ENCODE measurements at places on chromosomes 16 and 17.

DNA sequence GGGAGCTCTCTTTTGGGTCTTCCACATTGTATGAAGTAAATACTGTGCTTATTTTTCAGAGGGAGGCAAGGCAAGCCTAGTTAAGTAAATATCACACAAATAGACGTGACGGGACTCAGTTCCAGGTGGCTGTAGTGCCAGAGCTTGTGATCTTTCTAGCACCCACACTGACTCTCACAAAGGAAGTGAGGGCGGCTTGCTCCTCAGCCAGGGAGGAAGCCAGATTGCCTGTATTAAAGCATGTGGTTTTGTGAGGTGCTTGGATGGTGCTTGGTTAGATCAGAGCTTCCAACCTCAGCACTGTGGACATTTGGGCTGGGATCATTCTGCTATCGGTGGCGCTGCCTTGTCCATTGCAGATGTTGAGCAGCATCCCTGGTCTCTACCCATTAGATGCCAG lies 80.1 kb downstream of the VAT1L start:
- DNase-seq: no peak

DNA sequence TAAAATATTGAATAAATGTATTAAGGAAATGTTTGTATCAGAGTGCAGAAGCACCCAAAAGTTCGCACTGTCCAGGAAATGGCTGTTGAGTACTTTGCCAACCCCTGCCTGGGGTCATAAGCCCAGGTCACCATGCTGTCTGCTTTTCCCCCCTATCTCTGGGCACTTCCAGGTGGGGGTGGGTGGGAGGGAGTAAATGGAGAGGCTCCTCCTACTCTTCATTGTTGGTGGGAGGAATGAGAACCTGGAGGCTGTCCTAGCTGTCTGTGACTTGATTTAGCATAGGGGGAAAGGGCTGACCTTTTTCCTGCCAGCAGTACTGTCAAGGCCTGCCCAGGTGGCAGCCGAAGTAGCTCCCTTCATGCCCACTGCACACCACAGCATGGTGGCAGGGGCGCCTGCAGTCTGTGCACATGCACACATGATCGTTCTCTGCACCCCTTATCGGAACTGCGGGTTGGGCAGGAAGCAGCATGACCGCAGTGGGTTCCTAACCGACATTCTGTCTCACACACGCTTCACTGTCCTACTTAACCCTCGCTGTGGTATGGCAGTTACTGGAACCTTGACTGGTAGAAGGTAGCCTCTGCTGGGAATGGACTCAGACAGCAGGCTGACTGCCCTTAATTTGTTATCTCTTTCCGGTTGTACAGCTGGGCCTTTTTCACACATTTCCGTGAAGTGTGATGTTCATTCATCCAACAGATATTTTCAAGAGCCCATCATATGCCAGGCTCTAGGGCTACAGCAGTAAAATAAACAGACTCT lies 41.5 kb downstream of the LDHD start:
- no peak for DNase-seq

DNA sequence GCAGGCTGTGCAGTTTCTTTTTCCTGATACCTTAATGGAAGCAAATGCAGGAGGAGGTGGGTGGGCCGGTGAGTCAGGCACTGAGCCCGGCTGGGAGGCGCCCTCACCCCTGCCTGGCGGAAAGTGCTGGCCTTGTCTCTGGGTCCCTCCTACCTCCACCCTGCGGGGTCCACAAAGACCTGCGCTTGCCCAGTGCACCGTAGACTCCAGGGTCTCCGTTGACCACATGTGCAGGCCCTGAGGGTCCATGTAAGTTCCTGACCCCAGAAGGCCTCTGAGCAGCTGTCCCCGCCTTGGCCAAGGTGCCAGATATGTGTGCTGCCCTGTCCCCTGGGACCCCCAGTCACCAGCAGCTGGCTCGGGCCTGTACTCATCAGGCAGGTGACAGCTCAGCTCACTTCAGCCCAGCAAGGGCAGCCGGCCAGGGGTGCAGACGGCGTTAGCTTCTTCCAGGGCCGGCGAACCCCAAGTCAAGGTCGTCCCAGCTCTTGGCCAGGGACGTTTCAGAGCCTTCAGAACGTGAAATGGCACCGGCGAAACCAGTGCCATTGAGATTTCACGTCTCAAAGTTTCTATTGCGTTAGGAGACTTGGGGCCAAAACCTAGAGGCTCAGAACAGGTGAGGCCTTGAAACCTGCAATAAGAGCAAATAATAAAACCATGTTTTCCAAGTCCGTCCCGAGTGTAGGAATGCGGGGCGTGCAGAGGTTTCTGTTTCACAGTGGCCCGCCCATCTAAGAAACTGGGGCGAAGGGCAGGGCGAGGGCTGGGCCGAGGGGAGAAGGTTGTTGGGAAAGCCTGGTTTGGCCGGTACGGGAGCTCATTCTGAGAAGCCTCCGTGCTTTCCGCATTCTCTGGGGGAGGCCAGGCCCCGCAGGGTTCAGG lies 12.1 kb downstream of the METRNL start:
- no peak for DNase-seq

GRCh38 chr16:80263181-80263823 lies 277.5 kb upstream of the DYNLRB2 start:
- no peak for DNase-seq

DNA sequence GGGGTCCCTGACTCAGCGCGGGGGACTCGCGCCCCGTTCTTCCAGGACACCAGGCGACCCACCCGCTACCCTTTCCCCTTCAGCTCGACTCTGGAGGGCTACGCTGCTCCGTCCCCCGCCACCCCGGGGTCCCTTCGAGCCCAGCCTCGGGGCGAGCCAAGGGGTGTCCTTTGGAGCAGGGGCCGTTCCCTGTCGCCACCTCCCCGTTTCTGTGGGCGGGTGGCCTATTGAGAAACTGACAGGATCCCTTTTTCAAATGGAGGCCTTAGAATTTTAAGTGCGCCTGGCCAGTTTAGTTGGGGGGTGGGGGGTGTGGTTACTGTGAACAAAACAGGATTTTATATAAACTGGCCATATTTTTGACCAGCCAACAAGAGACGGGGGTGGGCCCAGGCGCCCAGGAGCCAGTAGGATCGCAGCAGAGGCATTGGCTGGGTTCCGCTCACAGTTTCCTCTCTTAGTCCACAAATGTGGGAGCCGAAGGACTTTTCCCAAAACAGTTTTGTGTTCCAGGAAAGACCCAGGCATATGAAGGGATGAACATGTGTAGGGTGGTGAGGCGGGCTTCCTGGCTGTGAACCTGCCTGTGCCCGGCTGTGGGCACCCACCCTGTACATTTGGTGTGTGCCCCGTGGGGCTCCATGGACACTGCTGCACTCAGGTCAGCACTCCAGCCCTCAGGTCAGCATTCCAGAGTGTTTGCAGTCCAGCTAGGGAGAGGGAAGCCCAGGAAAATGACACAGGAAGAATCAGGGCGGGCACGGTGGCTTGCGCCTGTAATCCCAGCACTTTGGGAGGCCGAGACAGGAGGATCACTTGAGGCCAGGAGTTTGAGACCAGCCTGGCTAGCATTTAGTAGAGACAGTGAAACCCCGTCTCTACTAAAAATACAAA lies 722 bp upstream of the TIMP2 start:
- DNase-seq: no peak

DNA sequence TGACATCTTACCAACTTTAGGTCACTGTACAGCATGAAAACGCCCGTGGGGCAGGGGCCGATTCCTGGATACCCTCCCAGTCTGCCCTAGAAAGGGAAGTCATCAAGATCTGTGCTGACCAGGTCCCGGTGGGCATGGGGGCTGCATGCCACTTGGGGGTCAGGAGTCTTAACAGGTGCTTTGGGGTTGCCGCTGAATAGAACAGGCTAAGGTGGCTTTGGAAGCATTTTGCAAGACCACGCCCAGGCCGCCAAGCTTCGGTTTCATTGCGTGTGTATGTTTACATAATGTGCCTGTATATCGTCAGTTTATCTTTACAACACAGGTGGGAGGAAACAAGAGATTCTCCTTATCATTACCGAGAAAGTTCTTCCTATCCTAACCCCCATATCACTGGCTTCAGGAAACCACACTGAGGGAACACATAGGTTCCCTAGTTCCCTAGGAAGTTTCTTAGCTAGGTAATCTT lies 13.3 kb upstream of the USP36 start:
- no peak for DNase-seq

DNA sequence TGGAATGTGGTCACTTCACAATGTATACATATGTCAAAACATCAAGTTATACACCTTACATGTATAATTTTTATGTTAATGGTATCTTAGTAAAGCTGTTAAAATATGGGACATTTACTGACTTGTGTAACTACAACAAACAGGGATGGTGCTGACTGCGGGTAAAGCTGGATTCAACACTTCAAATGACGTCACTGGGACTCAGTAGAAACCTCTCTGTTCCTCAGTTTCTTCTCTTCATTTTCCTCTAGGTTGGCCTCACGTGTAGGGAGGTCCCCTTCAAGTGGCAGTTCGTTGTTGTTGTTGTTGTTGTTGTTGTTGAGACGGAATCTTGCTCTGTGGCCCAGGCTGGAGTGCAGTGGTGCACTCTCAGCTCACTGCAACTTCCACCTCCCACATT lies 182.9 kb downstream of the RBFOX1 start:
- no peak for DNase-seq

DNA sequence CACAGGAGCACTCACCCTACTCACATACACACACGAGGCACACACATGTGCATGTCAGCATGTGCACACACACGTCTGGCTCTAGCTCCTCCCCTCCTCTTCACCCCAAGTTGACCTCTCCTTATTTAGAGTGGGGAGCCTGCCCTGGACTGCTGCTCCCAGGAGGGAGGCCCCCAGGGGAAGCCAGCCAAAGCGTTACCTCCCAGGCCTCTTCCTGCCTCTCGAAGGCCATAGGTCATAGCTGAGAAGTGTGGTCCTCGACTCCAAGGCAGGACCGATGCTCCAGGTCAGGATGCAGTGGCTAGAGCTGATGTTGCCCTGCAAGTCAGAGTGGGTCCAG lies 18.8 kb downstream of the POLR3K start:
- DNase-seq: no peak
